NCI-H1048 (cell line): ENCODE measurements at places on chromosomes 6 and 20.

GRCh38 chr6:154241581-154241980, 115.0 kb downstream of the IPCEF1 start:
- DNase-seq, result no peak

DNA sequence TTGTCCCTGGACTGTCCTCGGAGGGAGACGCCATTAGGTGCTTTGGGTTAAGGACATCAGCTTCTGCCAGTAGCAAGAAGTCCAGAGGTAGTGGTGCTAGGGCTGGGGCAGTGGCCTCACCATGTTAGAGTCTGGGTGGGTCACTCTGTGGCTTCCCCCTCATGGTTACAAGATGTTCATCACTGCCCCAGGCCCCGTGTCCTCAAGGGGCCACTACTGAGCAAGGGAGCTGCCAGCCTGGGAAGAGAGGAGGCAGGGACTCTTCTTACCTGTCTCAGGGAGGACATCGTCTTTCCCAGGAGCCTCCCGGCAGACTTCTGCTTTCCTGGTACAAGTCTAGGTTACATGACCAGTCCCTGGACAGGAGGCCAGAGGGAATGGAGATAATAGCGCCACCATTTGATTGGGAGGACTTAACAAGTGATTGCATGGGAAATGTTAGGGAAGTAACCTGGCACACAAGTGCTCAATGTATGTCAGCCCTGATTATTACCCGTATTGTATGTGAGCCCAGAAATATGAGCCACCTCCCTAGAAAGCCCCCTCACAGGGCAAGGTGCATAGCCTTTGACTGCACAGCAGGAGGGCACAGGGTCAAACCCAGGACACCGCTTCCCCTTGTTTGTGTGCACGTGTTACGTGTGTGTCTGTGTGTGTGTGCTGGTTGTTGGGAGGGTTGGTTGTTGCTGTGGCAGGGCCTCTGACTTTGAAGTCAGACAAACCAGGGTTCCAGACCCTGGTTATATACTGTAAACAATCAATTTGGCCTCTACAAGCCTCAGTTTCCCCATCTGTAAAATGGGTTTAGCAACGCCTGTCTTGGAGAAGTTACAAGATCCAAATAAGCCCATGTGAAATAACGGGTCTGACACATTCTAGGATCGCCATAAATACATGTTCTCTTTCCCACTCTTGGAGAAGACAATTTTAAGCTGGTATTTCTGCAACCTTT, 30.0 kb downstream of the SIRPA start:
- DNase-seq, result no peak

GRCh38 chr6:136599329-136600011, 49.2 kb upstream of the MAP7 start:
- DNase-seq, result no peak

- DNase-seq, result no peak
These were observed 105.8 kb upstream of the DUSP22 start for GRCh38 chr6:186340-186965.

DNA sequence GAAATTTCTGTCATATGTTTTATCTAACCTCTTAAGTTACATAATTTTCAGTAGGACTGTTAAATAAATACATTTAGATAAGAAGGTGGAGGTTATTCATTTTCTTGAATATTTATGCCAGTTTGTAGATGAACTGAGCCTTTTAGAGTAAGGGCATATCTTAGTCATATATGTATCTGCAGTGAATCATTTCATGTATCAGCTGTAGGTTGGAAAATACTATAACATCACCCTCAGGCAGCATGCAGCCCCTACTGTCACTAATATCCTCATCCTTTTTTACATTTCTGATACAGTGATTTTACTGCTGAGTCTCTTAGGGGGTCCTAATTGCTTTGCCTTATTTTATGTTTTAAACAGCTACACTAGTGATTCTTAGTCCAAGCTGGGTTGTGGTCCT, 19.5 kb upstream of the SUMO4 start:
- DNase-seq, result no peak

- DNase-seq, result no peak
These were observed 69.2 kb upstream of the CST7 start for GRCh38 chr20:24879875-24880274.

DNA sequence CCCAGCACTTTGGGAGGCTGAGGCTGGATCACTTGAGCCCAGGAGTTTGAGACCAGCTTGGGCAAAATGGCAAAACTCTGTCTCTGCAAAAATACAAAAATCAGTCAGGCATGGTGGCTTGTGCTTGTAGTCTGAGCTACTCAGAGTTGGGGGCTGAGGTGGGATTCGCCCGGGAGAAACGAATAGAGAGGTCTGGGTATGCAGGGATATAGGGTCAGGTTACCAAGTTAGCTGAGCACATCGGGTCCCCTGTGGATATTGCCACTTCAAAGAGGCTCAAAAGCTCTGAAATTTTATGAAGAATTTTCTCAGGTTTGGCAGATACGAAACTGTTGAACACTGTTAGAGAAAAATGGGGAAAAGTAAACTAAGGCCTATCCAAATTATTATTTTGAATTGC, 120.9 kb upstream of the SGK1 start:
- no peak for DNase-seq

DNA sequence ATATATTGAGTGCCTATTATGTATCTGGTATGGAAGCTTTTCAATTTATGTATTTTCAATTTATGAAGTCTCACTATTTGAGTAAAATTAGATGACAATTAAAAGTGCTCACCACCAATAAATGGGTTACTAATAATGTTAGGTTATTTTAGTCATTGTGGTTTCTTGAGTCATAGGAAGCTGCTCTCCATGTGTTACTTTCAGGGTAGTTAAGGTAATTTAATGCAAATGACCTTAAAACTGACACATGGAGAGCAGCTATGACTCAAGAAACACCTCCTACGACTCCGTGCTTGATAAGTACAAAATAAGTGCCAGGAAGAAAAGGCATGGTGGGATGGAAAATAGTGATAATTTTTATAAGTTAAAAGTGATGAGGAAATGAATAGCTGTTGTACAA, 16.5 kb upstream of the TINAG start:
- DNase-seq, result no peak

- DNase-seq, result no peak
These were observed 18.8 kb upstream of the EZR start for GRCh38 chr6:158837684-158838625.
